ENCODE measurements at places on chromosomes 12 and 14.

- DNase-seq: no peak
Measured at GRCh38 chr12:112506513-112507166, 87.9 kb downstream of the PTPN11 start.

- DNase-seq: no peak
Measured at GRCh38 chr14:72605921-72606220, 288.0 kb downstream of the DPF3 start.

DNA sequence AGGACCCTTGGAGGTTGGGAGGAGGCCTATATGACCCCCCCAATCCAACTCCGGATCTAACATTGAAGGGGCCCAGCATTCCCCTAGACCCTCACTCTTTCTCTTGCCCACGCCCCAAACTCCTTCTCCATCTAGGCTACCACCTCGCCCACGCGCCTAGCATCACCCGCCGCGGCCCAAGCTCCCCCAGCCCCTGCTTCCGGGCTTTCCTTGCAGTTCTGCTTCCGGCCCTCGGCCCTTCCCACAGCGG, 445 bp downstream of the CERS5 start:
- DNase-seq: no peak

DNA sequence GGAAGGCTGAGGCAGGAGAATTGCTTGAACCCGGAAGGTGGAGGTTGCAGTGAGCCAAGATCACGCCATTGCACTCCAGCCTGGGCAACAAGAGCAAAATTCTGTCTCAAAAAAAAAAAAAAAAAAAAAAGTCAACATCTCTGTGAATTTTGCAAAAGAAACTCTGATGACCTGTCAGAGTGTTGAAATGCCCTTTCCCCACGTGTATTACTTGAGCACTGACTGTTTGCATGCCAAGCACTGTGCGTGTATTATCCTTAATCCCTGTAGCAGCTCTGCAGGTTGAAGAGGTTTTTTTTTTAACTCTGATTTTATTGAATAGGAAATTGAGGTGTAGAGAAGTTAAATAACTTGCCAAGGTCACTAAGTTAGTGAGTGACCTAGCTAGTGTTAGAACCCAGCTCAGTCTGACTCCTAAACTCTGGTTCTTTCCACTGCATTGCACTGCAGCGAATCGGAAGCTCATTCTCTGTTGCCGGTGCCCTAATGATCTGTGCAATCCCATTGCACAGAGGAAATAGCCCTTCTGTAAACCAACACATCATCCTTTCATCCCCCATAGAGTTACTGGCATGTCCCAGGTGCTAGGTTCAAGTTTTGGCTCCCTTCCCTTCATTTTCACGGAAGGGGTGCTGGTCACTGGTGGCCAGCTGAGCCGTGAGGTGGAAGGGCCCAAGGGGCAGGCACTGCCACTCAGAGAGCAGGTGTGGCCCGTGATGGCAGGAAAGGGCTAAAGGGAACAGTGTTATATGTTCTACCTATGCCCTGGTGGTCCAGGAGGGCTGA, 122.3 kb downstream of the EML1 start:
- DNase-seq: no peak

- DNase-seq: no peak
Measured at GRCh38 chr12:85004204-85004603, 31.9 kb downstream of the TSPAN19 start.

GRCh38 chr14:74400919-74401503, 25.0 kb downstream of the SYNDIG1L start:
- DNase-seq: no peak

- no peak for DNase-seq
Measured at GRCh38 chr14:51203881-51204280, 36.2 kb upstream of the TMX1 start.

DNA sequence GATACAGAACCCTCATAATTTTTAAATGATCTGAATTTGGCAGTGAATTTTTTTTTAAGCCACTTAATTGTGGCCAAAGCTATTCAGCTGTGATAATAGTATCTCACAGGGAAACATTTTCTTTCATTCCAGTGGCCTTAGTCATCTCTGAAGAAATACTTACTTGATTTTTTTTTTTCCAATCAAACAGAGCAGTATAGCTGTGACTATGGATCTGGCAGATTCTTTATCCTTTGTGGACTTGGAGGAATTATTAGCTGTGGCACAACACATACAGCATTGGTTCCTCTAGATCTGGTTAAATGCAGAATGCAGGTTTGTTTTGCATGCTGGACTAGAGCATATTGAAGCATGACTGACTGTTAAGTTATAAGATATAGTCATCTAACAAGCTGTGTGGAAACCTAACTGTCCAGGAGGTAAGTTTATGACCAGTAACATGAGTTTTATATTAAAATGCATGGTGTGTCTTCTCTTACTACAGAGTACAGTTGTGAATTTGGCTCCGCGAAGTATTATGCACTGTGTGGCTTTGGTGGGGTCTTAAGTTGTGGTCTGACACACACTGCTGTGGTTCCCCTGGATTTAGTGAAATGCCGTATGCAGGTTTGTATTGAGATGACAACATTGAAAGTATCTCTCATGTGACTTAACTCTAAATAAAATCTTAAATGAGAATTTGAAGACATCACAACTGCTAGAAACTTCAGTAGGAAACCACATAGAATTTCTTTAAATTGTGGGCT, 1.9 kb downstream of the SLC25A3 start:
- no peak for DNase-seq

GRCh38 chr12:26786865-26787514, 46.0 kb downstream of the ITPR2 start:
- no peak for DNase-seq

GRCh38 chr12:110545812-110546211, 37.3 kb downstream of the PPTC7 start:
- DNase-seq: no peak

DNA sequence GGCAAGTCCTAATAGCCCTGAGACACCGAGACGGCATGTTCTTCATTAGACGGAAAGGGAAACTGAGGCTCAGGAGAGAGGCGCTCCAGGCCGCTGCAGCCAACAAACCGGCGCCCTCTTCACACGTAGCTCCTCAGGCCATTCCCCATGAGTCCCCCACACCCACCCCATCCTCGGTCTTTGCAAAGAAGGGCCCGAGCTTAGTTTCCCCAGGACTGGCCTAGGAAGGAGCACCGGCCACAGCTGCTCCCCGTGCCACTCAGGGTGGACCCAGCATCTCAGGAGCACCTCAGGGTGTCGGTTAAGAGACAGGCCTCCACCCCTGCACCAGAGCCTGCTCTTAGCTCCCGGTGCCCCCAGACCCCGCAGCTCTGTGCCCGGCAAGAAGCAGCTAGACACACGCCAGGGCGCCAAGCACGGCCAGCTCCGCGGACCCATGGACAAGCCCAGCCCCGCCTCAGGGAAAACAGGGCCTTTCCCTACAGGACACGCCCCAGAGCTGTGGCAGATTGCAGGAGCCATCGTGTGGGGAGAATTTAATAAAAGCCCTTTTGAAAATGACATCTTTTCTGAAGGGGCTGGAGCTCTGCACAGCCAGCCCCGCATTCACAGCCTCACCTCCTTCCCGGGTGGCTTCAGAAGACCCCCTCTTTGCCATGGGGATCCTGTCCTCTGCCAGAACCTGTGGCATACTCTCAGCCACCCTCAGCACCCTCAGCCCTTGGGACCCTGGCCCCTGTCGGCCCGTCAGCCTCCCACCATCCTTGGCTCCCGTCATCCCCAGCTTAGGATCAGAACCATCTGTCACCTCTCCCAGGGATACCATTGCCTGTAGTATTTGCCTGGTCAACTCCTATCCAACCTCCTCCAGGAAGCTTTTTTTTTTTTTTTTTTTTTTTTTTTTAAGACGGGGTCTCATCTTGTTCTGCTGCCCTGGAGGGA, 59.7 kb downstream of the LGMN start:
- no peak for DNase-seq

- DNase-seq: no peak
Measured at GRCh38 chr14:20608383-20609110, 17.4 kb upstream of the RNASE12 start.

DNA sequence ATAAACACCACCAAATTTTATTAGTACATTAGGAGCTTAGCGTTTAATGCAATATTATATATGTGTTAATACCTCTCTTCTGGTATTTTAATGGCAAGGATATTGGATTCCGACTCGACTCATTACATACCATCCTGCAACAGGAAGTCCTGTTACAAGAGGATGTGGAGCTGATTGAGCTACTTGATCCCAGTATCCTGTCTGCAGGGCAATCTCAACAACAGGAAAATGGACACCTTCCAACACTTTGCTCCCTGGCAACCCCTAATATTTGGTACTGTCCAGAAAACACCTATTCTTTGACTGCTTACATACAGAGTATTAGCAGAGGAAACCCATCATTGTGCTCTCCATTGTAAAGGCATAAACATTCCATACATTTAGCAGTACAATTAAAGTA, 45.2 kb downstream of the VEZT start:
- no peak for DNase-seq

GRCh38 chr12:127911291-127911690, 355.7 kb upstream of the TMEM132C start:
- no peak for DNase-seq

- DNase-seq: no peak
Measured at GRCh38 chr14:103538291-103539055, 9.5 kb downstream of the TRMT61A start.

GRCh38 chr14:61566537-61567225, 128.6 kb upstream of the HIF1A start:
- DNase-seq: no peak

DNA sequence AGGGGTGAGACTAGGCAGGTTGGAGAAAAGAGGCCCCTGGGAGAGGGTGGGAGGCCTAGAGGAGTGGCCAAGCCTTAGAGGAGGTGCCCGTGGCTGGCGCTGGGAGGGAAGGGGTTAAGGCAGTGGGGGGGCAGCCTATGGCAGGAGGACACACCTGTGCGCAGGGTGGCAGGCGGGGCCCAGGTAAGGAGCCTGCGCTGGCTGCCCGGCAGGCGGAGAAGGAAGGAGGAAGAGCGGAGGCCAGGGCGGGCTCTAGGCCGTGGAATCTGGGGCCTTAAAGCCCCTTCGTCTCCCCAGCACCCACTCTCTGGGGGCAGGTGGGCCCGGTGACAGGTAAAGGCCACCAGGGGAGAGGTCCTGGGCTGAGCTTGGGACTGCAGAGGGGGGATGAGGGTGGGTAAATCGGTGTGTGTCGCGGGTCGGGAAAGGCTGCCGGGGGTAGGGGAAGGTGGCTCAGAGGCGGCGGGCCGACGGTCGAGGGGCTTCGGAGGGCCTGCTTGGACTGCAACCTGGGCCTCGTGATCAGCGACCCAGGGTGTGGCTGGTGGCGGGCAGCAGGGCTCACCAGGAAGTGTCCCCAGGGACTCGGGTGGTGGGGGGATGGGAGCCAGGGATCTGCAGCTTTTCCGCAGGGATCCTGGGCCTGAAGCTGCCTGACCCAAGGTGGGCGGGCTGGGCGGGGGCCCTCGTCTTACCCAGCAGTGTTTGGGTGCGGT, 7.3 kb downstream of the PHB2 start:
- no peak for DNase-seq

DNA sequence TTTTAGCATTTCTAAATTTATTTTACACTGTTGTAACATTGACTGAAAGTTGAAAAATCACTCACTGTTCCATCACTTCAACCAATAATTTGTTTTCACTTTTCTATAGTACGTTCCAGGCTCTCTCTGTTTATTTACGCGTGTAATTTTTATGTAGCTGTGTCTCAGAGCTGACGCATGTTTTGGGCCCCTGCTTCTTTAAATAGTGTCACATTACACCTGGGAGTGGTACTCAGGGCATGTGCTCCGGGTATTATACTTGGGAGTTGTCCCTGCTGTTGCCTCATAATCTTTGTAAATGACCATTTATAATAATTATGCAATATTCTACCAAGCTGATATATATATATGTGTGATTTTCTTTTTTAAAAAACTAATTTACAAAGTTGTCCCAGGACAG, 132.8 kb upstream of the CPM start:
- peak; percentile 20 for DNase-seq

DNA sequence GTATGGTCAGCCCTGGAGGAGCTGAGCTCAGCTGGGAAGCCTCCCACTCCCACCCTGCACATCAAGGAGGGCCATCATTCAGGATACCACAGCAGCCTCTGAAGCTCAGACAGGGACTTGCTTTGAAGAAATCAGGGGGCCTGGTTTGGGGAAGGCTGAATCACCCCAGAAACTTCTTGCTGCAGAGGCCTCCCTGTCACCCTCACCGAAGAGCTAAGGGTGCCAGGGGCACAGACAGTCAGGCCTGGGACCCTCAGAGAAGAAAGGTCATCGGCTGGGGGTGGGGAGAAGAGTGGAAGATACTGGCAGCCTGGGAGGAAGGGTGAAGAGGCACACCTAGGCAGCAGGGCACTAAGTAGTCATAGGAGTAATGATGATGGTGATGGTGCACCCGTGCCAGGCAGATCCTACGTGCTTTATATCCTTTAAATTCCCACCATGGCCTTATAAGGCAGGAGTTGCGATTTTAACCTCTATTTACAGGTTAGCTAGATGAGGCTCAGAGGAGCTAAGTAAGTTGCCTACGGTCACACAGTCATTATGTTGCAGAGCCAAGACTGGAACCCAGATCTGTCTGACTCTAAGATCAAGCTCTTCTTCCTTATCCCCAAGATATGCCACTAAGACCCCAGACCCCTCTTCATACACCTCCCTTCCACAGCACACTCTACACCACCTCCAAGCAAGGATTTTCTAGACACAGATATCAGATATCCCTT, 28.5 kb upstream of the PNMA1 start:
- DNase-seq: no peak

- no peak for DNase-seq
Measured at GRCh38 chr14:60686865-60687264, 37.3 kb downstream of the SIX4 start.

- no peak for DNase-seq
Measured at GRCh38 chr12:96462571-96463280, 26.7 kb upstream of the CFAP54 start.

DNA sequence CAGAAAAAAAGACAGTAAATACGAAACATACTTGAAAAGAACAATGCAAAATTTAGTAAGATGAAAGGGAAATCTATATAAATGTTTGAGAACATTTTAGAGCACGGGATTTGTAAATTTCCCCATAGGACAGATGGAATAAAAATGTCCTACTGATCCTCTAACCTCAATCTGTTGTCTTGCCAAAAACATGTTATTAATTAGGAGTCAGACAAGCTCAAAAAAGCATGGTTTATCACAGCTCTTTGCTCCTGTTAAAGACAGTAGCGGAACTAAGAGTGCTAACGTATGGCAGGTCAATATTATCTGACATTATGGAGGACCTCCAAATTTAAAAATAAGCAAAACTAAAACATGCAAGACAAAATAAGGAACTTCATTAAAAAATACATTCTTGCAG, 12.9 kb downstream of the GMFB start:
- no peak for DNase-seq

DNA sequence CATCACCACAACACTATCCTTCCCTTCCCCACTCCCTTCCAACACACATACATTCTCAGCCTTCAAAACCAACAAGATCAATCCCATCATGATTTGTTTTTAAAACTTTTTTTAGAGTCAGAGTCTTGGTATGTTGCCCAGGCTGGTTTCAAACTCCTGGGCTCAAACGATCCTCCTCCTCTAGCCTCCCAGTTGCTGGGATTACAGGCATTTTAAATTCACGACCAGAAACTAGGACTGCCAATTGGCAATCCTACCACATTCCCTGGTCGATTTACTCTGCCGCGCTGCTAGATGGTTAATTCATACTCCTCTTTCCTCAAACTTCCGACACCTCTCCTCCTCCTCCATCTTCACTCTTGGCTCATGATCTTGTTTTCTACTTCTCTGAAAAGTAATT, 37.5 kb upstream of the TMCC3 start:
- no peak for DNase-seq

GRCh38 chr14:43981135-43981768, 525.8 kb downstream of the FSCB start:
- DNase-seq: no peak
